ENCODE measurements at places on chromosomes 6 and 20.

GRCh38 chr6:75397656-75398465 is 95.7 kb downstream of the FILIP1 start:
- DNase-seq: no peak

DNA sequence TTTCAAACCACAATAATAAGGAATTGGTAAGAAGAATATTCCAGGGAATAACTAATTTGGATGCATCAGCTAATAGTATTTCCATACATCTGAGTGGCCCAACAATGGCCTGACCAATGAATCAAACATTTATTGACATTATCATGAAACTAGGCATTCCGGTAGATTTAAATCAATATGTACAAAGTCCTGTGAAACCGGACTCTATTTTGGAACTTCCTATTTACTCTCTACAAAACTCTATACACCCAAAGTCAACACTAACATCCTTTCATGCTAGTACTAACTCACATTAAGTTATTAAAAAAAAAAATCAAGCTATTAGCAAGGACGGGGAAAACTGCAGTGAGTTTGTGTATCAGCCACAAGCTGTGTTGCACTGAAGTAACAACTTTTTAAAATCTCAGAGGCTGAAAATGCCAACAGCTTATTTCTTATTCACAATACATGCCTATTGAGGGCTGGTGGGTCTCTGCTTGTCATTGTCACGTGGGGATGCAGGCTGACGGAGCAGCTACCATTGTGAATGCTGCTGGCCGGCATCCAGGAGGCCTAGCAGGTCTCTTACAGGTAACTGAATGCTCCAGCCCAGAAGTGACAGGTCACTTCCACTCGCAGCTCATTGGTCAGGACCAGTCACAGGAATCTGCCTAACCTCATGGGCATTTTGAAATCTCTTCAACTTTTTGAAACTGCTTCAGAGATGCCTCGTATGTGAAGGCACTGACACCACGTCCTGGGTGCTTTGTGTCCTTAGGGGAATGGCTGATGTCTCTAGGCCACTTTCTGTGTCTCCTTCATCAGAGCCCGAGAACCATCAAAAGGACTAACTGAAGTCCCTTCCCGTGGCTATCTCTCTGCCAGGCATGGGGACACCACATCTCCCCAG is 76.3 kb downstream of the SLC22A23 start:
- DNase-seq: no peak

DNA sequence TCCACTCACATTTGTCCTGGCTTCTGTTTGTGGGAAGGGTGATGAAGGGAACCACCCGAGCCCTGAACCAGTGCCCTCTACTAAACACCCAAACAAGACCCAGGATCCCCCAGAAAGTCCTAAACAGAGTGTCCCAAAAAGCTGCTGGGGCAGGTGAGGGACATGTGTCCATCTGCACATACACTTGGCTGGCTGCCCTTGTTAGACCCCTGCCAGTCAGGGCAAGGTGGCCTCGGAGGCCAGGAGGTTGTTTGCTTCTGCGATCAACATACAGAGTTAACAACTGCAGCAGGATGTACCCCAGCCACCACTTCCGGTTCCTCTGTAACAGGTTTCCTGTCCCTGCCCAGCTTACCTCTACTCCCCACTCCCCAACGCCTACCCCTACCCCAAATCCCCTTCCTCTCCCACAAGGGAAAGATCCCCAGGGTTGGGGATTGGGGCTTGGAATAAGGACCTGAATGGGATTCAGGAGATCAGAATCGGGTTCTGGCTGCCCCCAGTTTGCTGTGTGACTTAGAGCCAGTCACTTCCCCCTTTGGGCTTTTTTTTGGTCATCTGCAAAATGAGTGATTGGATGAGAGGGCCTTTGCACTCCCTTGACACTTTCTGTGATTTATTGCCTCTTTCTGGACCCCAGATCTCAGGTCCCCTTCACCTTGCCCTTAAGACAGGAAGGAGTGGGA is 13.9 kb downstream of the DEF6 start:
- DNase-seq: no peak

DNA sequence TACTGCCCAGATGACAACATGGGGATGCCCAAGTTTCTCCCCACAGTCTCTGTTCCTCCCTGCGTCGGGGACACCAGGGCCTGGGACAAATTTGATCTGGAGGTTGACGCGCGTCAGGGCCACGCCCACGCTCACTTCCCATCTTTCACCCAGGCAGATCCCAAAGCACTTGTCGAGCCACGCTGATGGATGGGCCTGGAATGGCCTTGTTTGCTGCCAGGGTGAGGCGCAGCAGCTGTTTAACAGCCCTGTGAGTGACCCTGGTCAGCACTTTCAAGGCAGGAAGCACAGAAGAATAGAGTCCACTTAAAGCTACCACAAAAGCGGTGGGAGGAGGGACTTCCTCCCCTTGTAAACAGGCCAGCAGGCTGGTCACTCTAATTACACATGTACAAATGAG is 324.7 kb upstream of the JARID2 start:
- no peak for DNase-seq
